ENCODE measurements at places on chromosomes 13 and 19. TPM values are rescaled to one million over a fixed set of nuclear protein-coding genes. Genes with fewer than 3 reads are reported as not detected.

GRCh38 chr13:99617474-99618255, 116.4 kb downstream of the TM9SF2 start:
- peak; percentile 33 for DNase-seq
- H3K4me3 ChIP-seq, result no peak overlapping the region
- H3K27ac ChIP-seq, result no peak overlapping the region
- H3K36me3 ChIP-seq, result no peaks in the 10 kb centered on the region
- peaks cover 36% of the 10 kb centered on the region for H3K4me1 ChIP-seq

The IL11 gene
- 2.9 TPM for total RNA-seq

- no peaks in the 10 kb centered on the region for H3K36me3 ChIP-seq
- no peaks in the 10 kb centered on the region for H3K27me3 ChIP-seq
- H3K4me3 ChIP-seq, result no peak overlapping the region
- H3K27ac ChIP-seq, result no peak overlapping the region
- no peaks in the 10 kb centered on the region for H3K4me1 ChIP-seq
- peak; percentile 36 for DNase-seq
These were observed 104.7 kb upstream of the KL start for GRCh38 chr13:32911506-32911905.

GRCh38 chr19:28497137-28497536, 715.8 kb downstream of the UQCRFS1 start:
- no peaks in the 10 kb centered on the region for H3K27me3 ChIP-seq
- H3K4me1 ChIP-seq, result no peaks in the 10 kb centered on the region
- no peaks in the 10 kb centered on the region for H3K36me3 ChIP-seq
- no peak overlapping the region for H3K27ac ChIP-seq

DNA sequence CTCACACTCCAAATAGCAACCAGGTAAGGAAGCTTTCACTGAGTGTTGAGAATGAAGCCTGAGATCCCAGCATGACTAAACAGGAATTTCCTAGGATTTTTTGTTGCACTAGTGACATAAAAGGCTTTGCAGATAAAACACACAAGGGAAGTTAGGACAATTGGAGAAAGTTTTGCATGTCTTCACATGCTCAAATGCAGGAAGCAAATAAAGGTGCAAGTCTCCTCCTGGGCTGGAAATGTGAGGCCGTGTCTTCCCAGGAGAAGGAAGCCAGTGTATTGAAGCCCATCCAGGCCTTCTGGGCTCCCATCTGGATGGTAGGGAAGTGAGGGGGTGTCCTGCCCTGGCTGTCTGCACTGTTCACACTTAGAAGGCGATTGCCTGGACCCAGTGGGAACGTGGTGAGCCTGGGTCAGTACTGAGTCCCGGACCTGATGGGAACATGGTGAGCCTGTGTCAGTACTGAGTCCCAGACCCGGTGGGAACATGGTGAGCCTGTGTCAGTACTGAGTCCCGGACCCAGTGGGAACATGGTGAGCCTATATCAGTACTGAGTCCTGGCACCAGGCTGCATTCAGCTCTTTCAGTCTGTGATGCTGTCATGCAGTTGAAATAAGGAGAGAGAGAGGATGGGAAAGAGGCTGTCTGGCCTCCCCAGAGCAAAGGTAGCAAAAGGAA, 38.7 kb downstream of the SIAH3 start:
- H3K27me3 ChIP-seq, result no peaks in the 10 kb centered on the region
- no peak for DNase-seq
- no peak overlapping the region for H3K27ac ChIP-seq
- no peaks in the 10 kb centered on the region for H3K4me1 ChIP-seq

The PALM gene
- 10.8 TPM for total RNA-seq

DNA sequence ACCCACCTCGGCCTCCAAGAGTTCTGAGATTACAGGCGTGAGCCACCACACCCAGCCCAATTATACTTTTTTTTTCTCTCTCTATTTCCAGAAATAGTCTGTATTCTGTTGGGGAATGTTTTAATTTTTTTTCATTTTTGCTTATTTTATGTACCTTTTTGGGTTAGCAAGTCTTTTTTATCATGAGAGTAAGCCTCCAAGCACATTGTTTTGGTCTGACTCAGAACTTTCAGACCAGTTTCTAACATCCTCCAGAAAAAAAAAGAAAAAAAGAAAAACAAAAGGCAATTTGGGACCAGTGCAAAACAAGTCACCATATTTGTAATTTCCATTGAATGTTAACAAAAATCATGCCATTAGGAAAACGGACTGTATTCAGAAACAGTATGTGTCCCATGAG, 1465.5 kb downstream of the SLITRK5 start:
- DNase-seq, result no peak
- H3K27ac ChIP-seq, result no peak overlapping the region
- H3K27me3 ChIP-seq, result no peaks in the 10 kb centered on the region
- H3K4me1 ChIP-seq, result no peaks in the 10 kb centered on the region
- no peaks in the 10 kb centered on the region for H3K36me3 ChIP-seq
- no peak overlapping the region for H3K4me3 ChIP-seq

DNA sequence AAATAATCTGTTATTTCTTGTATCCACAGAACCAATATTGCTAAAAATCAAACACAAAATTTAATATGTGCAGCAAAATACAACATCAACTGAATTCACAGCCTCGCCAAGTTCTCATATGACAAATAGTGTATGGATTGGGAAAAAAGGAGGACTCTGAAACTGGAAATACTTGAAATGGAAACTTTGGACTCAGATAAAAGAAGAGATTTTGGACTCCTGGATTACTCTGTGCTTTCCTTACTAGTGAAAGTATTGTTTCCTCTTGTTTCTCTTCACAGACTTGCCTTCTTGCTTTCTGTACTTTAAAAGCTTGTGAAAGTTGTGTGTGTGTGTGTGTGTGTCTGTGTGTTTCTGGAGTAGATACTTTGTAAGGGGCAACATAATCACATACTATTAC, 1596.3 kb downstream of the PCDH9 start:
- no peak for DNase-seq
- H3K27me3 ChIP-seq, result no peaks in the 10 kb centered on the region
- no peak overlapping the region for H3K27ac ChIP-seq
- no peaks in the 10 kb centered on the region for H3K36me3 ChIP-seq
- H3K4me3 ChIP-seq, result no peak overlapping the region

The CA11 gene
- 0.24 TPM for total RNA-seq

The BST2 gene
- 58.8 TPM for total RNA-seq

GRCh38 chr19:33384983-33385382, 11.5 kb downstream of the CEBPG start:
- H3K4me3 ChIP-seq, result no peak overlapping the region
- peaks cover 36% of the 10 kb centered on the region for H3K4me1 ChIP-seq
- peaks cover 39% of the 10 kb centered on the region for H3K36me3 ChIP-seq
- H3K27ac ChIP-seq, result peak overlapping the region; percentile 16
- no peak for DNase-seq

DNA sequence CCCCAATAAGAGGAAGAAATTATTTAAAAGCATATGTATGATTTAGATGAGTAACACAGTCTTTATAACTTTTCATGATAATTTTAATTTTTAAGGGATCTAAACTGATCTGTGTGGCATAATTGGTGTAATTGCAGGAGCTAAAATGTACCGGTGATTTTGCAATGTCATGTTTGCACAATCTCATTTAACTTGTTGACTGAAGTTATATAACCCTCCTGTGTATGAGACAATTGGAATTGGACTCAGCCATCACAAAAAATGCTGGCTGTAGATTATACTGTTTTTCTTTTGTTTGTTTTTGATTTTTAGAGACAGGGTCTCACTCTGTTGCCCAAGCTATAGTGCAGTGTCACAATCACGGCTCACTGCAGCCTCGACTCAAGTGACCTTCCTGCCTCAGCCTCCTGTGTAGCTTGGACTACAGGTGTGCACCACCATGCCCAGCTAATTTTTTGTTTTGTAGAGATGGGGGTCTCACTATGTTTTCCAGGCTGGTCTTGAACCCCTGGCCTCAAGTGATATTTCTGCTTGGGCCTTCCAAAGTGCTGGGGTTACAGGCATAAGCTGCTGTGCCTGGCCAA, 26.1 kb downstream of the FGF9 start:
- H3K4me3 ChIP-seq, result no peak overlapping the region
- DNase-seq, result peak; percentile 48
- peaks cover 9% of the 10 kb centered on the region for H3K4me1 ChIP-seq
- no peaks in the 10 kb centered on the region for H3K36me3 ChIP-seq
- no peaks in the 10 kb centered on the region for H3K27me3 ChIP-seq

DNA sequence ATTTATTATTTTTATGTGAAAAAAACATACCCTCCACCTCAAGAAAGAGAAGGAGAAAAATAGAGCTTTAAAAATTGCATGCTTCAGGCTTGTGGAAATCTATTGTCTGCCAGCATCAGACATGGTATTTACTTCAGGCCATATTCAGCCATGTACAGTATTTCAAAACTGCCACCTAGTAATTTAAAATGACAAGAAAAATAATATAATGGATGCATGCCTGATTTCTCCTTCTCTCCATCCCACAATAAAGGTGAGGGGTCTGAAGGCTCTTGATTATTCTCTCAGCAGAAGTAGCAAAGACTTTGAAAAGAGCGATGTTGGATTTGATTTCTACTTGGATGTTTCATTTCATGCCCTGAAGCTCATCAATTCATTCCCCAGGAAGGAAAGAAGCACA, 250.7 kb downstream of the TBC1D4 start:
- H3K36me3 ChIP-seq, result no peaks in the 10 kb centered on the region
- no peak for DNase-seq
- no peaks in the 10 kb centered on the region for H3K27me3 ChIP-seq
- no peaks in the 10 kb centered on the region for H3K4me1 ChIP-seq
- H3K27ac ChIP-seq, result no peak overlapping the region

GRCh38 chr19:44722131-44723121, 23.5 kb downstream of the CEACAM16 start:
- H3K27ac ChIP-seq, result peak overlapping the region; percentile 51
- peak overlapping the region; percentile 29 for H3K4me3 ChIP-seq
- H3K27me3 ChIP-seq, result no peaks in the 10 kb centered on the region
- DNase-seq, result no peak

The RYR1 gene
- total RNA-seq, result not detected

The FAM83E gene
- total RNA-seq, result not detected

DNA sequence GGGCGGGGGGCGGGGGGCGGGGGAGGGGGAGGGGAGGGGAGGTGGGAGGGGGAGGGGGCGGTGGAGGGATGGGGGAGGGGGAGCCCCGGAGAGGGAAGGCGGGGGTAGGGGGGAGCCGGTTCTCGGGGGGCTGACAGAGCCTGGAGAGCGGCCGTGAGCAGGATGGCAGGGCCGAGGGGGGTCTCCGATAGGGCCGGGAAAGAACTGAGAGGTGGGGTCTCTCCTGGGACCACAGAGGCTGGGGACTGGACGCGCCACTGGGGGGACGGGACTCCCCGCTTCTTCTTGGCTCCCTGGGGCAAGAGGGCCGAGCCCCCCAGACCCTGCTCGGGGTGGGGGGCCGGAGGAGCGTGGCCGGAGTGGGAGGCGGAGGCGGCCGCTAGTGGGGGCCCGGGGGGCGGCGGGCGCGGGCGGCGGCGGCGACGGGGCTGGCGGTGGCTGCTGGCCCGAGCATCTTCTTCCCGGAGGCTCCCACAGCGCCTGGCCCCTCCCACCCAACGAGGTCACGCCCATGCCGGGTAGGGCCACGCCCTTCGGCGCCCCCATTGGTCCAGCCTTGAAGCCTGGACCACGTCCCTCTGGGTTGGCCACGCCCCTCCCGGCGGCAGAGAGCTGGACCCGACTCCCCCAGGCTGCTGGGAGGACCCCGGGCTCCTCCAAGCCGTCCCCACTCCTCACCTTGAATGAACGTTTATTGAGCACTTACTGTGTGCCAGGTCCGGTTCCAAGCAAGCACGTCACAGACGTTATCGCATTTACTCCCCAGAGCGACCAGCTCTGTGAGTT, at the start of gene NOVA2:
Gene NOVA2, minus strand, starts transcription at position 313 of the 786 bp plus-strand sequence. CDS start 514 bp downstream, outside the sequence.
- no peaks in the 10 kb centered on the region for H3K4me1 ChIP-seq
- H3K36me3 ChIP-seq, result no peaks in the 10 kb centered on the region
- DNase-seq, result no peak
- H3K27me3 ChIP-seq, result peaks cover 1% of the 10 kb centered on the region
- H3K27ac ChIP-seq, result no peak within 1 kb of the TSS
- no peak within 1 kb of the TSS for H3K4me3 ChIP-seq

GRCh38 chr13:83878691-83879430, 3.4 kb downstream of the SLITRK1 start:
- no peak overlapping the region for H3K27ac ChIP-seq
- no peaks in the 10 kb centered on the region for H3K4me1 ChIP-seq
- DNase-seq, result no peak
- H3K27me3 ChIP-seq, result peaks cover 15% of the 10 kb centered on the region

GRCh38 chr13:20342311-20342710, 110.2 kb upstream of the GJB6 start:
- no peak overlapping the region for H3K4me3 ChIP-seq
- H3K27me3 ChIP-seq, result 0 out of 2 replicates have a peak, but pooled peaks cover 1% of the 10 kb centered on the region
- no peak for DNase-seq
- no peaks in the 10 kb centered on the region for H3K4me1 ChIP-seq
- no peak overlapping the region for H3K27ac ChIP-seq
- H3K36me3 ChIP-seq, result no peaks in the 10 kb centered on the region

DNA sequence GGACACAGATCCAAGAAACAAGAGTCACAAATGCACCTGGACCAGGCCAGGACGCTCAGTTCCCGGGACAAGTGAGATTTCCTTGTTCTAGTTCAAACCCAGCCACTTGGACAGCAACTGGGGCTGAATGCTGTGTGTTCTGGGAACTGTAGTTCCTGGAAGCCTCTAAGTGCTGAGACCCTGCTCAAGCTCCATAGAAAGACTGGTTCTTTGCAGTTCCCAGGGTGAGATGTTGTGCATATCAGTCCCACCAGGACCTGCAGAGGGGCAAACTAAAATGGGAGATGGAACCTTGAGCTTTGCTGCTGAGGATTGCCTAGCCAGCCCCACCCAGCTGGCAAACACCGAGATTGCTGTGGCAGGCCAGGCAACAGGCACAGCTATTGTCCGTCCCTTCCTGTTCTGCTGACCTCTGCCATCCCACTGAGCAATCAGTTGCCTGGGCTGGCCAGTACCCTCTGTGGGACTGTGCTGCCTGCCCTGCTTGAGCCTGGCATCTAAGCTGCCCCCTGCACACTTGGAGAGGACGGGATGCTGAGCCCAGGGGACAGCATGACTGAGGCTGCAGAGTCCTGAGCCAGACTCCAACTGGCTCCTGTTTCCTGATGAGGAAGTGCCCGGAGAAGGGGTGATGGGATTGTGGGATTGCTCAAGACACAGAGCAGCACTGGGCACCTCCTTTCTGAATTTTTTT, 1.4 kb upstream of the GIPC1 start:
- H3K27me3 ChIP-seq, result no peaks in the 10 kb centered on the region
- H3K4me3 ChIP-seq, result peak overlapping the region; percentile 49
- peak overlapping the region; percentile 45 for H3K27ac ChIP-seq
- peak; percentile 74 for DNase-seq
- peaks cover 41% of the 10 kb centered on the region for H3K4me1 ChIP-seq
- H3K36me3 ChIP-seq, result no peaks in the 10 kb centered on the region

DNA sequence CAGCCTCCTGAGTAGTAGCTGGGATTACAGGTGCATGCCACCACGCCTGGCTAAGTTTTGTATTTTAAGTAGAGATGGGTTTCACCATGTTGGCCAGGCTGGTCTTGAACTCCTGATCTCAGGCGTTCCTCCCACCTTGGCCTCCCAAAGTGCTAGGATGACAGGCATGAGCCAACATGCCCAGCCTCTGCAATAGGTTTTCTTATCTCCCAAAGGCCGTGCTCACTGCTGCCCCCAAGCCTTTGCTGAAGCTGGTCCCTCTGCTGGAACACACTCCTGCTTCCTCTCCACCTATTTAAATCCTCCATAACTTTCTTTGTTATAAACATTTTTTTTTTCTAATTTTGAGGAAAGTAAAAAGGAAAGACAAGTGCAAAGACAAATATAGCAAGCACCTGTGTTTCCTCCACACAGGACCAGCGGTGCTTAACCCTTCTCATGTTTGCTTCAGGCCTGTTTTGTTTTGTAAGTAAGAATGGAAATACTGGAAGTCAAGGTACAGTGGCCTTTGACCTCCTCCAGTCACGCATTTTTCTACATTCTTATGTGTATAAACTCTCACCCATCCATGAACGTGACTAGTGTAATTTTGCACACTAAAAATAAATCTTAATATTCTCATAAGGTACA, 14.5 kb upstream of the TNFAIP8L1 start:
- peak overlapping the region; percentile 61 for H3K27ac ChIP-seq
- H3K36me3 ChIP-seq, result no peaks in the 10 kb centered on the region
- DNase-seq, result peak; percentile 66
- no peak overlapping the region for H3K4me3 ChIP-seq
